Vagina (tissue), 2 donors: ENCODE measurements at places on chromosomes 12 and 14.
A peak's percentile ranks its signal among the peaks of the same experiment; 100 is the strongest.

DNA sequence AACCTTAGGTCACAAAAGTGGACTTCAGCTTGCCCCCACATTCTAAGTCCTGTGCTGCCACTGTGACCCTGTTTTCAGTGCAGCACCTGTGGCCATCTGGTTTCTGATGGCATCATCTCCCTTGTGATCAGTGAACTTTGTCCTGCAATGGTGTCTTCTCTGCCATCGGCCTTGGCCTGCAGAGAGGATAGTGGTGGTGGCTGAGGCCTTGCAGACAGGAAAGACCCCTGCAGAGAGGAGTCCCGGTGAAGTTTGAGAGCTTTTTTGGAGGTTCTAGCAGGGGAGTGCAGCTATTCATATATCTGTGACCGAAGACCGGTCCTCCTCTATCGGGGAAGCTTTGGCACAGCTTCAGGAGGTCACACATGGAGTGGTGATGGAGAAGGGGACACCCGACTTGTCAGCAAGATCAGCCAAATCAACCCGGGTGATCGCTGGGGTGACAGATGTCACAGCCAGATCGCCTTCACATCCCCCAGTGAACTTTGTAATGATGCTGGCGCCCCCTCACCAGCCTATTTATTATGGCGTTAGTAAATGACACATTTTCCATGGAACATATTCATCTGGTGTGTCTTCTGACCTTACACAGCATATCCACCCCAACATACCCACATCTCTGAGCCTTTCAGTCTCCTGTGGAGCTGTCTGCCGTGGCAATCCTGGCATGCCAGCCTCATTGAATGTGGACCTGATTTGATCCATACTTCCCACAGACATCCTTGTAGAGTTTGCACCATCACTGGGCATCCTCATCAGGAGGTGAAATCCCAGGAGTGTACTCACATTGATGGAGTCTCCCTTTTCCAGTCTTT, 136.1 kb downstream of the PAPOLA start:
- DNase-seq: peak; percentile 65

GRCh38 chr14:55803873-55804553, 224.0 kb downstream of the KTN1 start:
- DNase-seq: no peak

- no peak for DNase-seq
These were observed 198.8 kb downstream of the KITLG start for GRCh38 chr12:88381466-88381865.

GRCh38 chr12:9406564-9407424, 198.6 kb upstream of the PZP start:
- no peak for DNase-seq

DNA sequence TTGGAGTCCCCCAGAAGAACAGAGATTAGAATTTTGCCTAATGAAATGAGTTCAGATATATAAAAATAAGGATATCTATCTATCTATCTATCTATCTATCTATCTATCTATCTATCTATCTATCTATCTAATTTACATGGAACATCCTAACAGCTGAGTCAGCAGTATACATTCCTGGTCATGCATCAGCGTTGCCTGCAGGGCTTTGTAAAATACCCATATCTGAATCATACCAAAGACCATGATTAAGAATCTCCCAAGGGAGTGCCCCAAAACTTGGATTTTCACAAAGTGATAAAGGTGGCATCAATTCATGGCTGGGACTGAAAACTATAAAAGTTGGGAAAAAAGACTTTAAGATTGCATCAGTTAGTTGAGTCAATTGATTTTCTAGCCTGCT, 32.7 kb upstream of the SYT10 start:
- no peak for DNase-seq

GRCh38 chr14:72578514-72578913, 315.4 kb downstream of the DPF3 start:
- DNase-seq: no peak
